ENCODE measurements at places on chromosomes 4 and X.

DNA sequence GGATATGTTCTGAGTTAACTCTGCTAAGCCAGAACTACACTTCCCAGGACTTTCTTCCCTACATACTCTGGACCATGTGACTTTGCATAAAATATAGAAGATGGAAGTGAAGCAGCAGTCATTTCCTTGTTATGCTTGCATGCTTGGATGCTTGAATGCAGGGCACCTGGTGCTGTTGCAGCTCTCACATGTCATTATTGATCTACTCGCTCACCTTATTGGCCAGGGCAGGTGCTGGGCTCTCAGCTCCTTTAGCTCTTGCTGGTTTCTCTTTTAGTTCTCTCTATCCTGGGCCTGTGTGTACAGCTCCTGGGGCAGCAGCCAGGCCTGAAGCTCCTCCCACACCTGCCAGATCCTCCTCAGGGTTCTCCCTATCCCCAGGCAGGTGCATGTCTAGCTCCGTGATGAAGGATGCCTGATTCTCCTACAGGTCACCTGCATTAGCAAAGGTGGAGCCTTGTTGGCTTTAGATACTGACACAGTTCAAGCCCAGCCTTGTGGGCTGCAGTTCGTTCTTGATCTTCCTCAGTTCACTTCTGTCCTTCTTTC lies 53.3 kb downstream of the MED28 start:
- DNase-seq, result no peak
- no peak overlapping the region for H3K27ac ChIP-seq
- H3K27me3 ChIP-seq, result no peaks in the 10 kb centered on the region
- peaks cover 8% of the 10 kb centered on the region for H3K4me1 ChIP-seq
- no peaks in the 10 kb centered on the region for H3K36me3 ChIP-seq

- H3K27me3 ChIP-seq, result no peaks in the 10 kb centered on the region
- no peaks in the 10 kb centered on the region for H3K36me3 ChIP-seq
- H3K27ac ChIP-seq, result no peak overlapping the region
- H3K4me1 ChIP-seq, result no peaks in the 10 kb centered on the region
- no peak for DNase-seq
Observed at GRCh38 chr4:92634882-92635281, 331.1 kb downstream of the GRID2 start.

DNA sequence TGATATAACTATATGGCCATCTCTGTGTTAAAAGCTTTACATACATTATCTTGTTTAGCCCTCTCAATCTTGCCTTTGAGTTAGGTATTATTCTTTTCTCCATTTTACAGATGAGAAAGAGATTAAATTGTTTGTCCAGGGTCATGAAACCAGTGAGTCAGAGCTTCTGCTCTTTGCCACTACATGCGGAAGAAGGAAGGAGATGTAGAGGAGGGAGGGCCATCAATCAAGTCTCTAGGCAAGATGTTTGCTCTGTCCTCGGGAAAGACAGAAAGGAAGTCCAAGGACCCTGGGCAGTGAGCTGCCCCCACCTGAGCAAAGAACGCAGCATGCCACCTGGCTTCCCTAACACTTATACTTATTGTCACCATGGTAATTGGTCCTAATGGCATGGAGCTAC lies 133.7 kb upstream of the IL1RAPL2 start:
- DNase-seq, result no peak
- H3K27ac ChIP-seq, result no peak overlapping the region
- no peaks in the 10 kb centered on the region for H3K4me1 ChIP-seq
- H3K27me3 ChIP-seq, result no peaks in the 10 kb centered on the region

GRCh38 chr4:120434756-120435155 lies 368.1 kb upstream of the MAD2L1 start:
- H3K27me3 ChIP-seq, result no peaks in the 10 kb centered on the region
- no peaks in the 10 kb centered on the region for H3K4me1 ChIP-seq
- H3K27ac ChIP-seq, result no peak overlapping the region
- H3K4me3 ChIP-seq, result no peak overlapping the region

- H3K4me3 ChIP-seq, result no peak overlapping the region
- H3K36me3 ChIP-seq, result no peaks in the 10 kb centered on the region
- no peaks in the 10 kb centered on the region for H3K4me1 ChIP-seq
- H3K27me3 ChIP-seq, result no peaks in the 10 kb centered on the region
- H3K27ac ChIP-seq, result no peak overlapping the region
- no peak for DNase-seq
Observed at GRCh38 chr4:48939785-48940184, 33.2 kb upstream of the OCIAD2 start.

- H3K36me3 ChIP-seq, result peaks cover 10% of the 10 kb centered on the region
- no peaks in the 10 kb centered on the region for H3K27me3 ChIP-seq
- peak overlapping the region; percentile 22 for H3K27ac ChIP-seq
Observed at GRCh38 chr4:38069271-38069760, 109.1 kb downstream of the PTTG2 start.

- H3K27ac ChIP-seq, result no peak overlapping the region
- H3K27me3 ChIP-seq, result no peaks in the 10 kb centered on the region
- peak; percentile 5 for DNase-seq
- H3K4me1 ChIP-seq, result no peaks in the 10 kb centered on the region
- H3K4me3 ChIP-seq, result no peak overlapping the region
- H3K36me3 ChIP-seq, result no peaks in the 10 kb centered on the region
Observed at GRCh38 chrX:30504309-30504708, 73.3 kb downstream of the TASL start.

- no peak for DNase-seq
- H3K4me1 ChIP-seq, result peaks cover 5% of the 10 kb centered on the region
- no peak overlapping the region for H3K27ac ChIP-seq
- H3K36me3 ChIP-seq, result no peaks in the 10 kb centered on the region
- H3K4me3 ChIP-seq, result no peak overlapping the region
Observed at GRCh38 chrX:154309041-154309775, 13.6 kb downstream of the TKTL1 start.

- no peak for DNase-seq
- H3K27ac ChIP-seq, result no peak overlapping the region
- H3K27me3 ChIP-seq, result no peaks in the 10 kb centered on the region
- H3K36me3 ChIP-seq, result no peaks in the 10 kb centered on the region
Observed at GRCh38 chr4:146842876-146843275, 102.8 kb downstream of the TTC29 start.

- peaks cover under 1% of the 10 kb centered on the region for H3K4me1 ChIP-seq
- no peak overlapping the region for H3K27ac ChIP-seq
- DNase-seq, result no peak
- H3K27me3 ChIP-seq, result no peaks in the 10 kb centered on the region
- H3K36me3 ChIP-seq, result no peaks in the 10 kb centered on the region
Observed at GRCh38 chr4:122458625-122459024, 2.1 kb upstream of the IL2 start.

Data from GM12878 (cell line).